Stimulated activated CD8-positive, alpha-beta memory T cell treated with anti-CD3 and anti-CD28 coated beads, Interleukin-2, amount 100 ng/mL, for 48 hours (primary cell): ENCODE measurements at places on chromosomes 13 and 19.

GRCh38 chr13:39913339-39913738 is 257.9 kb downstream of the COG6 start:
- DNase-seq = no peak

DNA sequence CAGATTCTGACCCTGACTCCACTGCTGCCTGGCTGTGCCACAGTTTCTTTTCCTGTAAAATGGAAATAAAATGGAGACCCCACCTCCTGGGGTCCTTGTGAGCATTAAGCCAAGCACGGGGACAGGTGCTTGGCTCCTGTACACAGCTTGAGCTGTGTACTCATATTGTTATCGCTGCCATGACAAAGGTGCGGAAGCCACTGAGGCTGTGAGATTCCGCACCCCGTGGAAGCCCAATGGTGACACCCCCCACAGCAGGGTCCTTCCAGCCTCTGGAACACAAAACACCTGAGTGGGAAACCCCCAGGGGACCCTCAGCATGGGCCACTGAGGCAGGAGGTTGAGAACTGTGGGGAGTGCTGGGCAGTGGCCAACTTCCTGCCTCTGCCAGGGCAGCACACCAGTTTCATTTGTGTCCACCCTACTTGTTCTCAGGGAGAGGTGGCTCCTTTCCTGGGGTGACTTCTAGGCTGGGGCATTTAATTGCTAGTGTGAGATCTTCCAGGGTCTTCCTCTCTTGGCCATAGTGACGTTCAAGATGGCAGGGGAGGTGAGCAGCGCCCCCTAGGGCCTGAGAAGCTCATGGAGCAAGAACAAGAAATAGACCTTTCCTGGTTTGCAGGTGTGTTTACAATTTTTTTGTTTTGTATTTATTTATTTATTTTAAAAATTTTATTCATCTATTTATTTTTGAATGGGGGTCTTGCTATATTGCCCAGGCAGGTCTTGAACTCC is 5.4 kb upstream of the JSRP1 start:
- no peak for DNase-seq

DNA sequence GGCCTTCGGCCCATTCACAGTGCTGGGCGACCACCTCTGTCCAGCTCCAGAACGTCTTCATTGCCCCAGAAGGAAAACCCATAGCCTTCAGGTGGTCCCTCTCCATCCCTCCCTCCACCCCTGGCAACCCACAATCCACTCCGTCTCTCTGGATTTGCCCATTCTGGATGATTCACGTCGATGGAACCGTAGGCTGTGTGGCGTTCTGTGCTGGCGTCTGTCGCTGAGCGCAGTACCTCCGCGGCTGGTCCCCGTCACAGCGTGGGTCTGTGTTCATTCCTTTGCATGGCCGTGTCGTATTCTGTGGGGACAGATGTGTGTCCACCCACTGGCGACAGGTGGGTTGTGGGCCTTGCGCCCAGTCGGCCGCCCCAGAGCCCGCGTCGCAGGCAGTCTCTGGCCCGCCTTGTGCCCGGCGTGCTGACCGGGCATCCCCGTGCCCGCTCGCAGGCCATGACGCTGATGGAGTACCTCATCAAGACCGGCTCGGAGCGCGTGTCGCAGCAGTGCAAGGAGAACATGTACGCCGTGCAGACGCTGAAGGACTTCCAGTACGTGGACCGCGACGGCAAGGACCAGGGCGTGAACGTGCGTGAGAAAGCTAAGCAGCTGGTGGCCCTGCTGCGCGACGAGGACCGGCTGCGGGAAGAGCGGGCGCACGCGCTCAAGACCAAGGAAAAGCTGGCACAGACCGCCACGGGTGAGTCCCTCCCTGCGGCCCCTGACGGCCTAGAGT is 10.1 kb downstream of the EPN1 start:
- DNase-seq = no peak

DNA sequence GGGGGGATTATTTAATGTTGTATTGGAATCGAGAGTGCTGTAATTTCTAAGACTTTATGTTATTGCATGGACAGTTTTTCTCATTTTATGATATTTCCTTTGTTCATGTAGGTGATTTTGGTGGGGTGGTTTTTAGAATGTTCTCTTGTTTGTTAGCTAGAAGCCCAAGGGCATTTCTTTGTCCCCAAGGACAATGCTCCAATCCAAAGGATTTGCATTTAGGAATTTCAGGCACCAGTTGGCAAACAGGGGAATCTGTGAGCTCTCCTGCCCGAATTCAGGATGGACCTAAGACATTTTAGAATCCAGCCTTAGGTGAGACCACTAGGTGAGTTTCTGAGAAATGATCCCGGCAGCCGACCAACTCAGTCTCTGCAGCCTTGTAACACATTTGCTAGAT is 324.9 kb downstream of the KCNRG start:
- no peak for DNase-seq

- DNase-seq = no peak
Observed at GRCh38 chr19:48798937-48799336, 11.9 kb downstream of the BCAT2 start.

DNA sequence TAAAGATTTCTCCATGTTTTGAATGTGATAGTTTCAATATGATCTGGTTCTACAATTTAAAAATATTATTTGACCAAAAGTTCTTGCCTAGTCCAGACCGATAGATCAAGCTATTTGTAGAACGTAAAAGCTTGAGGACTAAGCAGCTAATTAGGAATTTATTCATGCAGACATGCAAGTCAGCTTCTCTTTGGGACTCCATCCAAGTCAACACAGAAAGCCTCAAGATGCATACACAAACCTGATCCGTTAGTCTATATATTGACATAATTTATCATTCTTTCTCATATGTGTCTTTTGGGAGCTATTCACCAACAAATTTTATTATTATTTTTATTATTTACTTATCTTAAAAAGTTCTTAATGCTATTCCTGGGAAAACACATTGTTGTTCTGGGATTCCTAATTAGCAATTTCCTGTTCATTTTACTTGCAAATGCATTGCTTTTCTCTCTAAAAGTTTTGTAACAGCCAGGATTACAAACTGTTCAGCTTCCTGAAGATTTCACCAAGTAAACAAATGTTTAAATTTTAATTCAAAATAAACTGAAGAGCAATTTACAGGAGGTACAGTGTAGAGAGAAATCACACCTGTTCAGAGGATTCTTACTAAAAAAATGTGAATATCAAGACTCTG is 375.3 kb downstream of the GPC5 start:
- no peak for DNase-seq

DNA sequence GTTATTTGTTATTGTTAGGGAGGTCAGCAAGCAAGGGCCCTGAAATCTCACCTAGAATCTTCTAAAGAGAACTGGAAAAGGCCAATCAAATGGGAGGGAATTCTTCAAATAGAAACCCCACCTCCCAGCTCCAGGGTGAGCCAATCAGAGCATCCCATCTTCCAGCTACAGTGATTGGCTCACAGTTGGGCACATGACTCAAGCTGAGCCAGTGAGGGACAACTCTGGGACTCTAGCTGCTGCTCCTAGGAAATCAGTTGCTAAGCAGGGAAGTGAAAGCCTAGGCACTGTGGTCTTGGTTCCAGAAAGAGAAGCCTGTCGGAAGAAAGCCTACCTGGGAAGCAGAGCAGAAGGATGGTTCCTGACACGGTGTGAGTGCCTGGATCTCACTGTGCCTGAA is 13.4 kb downstream of the TM6SF2 start:
- no peak for DNase-seq

DNA sequence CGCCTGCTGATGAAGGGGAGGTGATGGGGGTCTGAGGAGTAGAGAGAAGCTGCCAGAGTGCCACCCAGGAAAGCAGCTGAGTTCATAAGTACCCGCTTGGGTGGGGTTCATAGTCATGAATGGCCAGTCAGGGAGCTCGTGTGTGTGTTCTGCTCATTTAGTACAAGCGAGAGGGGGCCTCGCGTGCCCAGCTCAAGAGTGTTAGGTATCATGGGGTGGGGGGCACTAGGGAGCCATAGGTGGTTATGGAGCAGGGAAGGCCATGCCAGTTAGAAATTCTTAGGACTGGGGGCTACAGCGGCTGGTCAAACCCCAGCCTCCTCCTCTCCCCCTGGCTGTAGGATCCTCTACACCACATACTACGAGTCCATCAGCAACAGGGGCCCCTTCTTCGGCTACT is 46.8 kb downstream of the CD320 start:
- DNase-seq = no peak

DNA sequence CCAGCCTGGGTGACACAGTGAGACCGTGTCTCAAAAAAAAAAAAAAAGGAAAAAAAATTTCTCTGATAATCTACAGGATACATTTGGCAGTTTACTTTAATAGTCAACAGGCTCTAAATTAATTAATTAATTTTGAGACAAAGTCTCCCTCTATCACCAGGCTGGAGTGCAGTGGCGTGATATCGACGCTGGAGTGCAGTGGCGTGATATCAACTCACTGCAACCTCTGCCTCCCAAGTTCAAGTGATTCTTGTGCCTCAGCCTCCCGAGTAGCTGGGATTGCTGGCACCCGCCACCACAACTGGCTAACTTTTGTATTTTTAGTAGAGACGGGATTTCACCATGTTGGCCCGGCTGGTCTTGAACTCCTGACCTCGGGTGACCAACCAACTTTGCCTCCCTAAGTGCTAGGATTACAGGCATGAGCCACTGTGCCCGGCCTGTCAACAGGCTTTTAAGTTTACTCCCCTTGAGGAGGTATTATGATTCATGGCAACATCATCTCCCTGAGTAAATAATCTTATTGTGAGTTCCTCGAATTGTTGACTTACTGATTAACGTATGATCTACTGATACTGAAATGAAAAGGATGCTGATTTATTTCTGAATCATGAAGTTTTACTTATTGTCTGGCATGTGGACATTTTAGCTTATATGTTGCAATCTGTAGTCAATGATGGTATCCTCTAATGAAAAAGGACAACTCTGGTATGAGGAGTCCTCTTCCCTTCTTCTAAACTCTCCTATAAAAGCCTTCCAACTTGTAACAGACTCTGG is 21.3 kb upstream of the MTRF1 start:
- DNase-seq = no peak

DNA sequence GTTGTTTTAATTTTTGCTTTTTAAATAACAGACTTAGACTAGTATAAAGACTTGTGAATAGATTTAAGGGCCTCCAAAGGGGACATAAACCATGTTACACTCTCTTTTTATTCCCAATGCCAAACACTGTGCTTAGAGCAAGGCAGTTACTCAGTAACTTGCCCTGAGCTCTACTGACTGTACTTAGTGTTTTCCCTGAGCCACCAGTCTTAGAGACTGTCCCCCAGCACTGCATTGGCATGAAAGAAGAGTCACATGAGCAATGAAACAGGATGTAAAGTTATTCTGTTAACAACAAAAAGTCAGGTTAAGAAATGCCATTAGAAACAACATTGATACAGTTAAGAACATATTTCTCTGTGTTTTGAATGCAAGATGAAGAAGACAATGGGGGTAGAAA is 187.9 kb downstream of the TBC1D4 start:
- DNase-seq = no peak

DNA sequence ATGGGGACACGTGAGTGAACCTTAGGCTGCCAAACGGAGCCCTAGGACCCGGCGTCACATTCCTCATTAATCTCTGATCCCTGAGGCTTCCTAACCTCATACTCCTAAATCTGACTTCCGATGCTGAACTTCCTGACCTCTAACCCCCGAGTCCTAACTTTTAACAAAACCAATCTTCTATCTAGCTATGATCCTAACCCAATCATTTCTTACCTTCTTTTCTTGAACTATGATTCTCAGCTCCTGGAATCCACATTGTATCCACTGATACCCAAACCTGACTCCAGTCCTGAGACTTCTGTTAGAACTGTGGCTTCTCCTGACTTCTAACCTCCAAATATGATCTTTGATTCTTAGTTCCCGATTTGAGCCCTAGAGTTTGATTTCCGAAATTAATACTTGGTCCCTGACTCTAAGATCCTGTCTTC is 447 bp downstream of the NFKBIB start:
- no peak for DNase-seq

DNA sequence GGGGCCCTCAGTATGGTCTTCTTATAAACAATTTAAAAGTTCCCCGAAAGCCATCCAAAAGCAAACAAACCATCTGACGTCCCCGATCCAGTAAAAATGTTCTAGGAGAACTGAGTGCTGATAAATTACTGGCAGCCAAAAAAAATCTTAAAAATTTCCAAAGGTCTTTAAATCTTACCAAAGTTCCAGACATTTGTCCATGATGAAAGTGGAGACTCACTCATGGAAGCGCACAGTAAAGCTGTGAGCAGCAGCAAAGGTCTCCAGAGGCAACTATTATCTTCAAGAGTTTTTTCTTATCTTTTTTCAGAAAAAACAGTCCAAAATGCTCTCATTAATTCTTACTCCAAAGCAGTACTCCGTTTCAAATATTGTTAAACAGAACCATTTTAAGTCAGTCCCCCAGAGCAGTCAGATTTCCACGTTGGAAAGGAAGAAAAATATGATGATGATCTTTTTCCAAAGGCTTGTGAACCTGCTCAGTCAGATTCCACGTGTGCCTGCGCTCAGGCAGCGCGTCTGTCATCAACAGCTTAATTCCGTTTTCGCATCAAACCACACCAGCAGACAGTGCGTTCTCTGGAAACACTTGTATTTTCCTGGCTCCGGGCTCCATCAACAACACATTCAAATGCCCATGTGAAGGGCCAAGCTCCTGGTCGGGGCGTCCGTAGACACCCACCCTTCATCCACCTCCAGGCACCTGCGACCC is 85.4 kb downstream of the COL4A1 start:
- DNase-seq = no peak

GRCh38 chr13:112729408-112729807 is 39.6 kb downstream of the ATP11A start:
- no peak for DNase-seq

DNA sequence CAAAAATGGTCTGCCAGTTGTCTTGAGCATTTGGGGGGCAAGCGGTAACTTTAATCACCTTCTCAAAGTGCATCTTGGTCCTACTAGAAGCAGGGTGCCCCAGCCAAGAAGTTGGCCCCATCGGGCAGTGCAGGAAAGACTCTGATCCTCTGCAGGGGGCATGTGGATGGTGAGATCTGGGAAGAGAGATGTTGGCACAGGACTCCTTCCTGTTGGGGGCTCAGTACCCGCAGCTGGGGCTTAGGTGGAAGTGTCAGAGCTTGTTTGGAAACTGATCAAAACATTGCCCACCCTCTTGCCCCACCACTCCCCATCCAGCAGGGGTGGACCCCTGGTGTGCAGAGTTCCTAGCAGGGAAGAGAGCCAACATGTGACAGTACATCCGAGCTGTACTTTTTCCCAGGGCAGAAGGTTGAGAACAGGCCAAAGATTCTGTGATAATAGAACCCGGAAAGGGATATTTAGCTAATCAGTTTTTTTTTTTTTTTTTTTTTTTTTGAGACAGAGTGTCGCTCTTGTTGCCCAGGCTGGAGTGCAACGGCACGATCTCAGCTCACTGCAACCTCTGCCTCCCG is 8.8 kb downstream of the RRAS start:
- DNase-seq = no peak

DNA sequence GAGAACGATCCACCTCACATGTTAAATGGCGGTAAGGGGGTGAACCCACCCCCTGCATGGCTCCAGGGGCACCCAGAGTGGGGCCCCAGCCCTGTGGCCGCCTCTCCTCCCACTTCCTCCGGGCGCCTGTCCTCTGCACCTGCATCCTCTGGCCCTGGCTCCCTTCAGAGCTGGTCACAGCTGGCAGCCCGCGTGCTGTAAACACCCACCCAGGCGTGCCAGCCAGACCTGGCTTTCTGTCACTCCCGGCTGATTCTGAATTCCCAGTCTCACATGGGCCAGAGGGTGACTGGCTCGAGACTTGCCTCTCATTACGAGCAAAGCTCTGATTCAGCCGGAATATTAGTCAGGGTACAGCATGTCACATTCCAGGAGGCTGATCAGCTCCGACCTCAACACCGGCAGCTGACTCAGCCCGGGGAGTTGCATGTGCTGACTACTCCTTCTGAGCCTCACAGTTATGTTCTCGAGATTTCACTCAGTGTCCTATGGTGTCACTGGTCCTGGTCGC is 75.1 kb downstream of the GNG7 start:
- no peak for DNase-seq

GRCh38 chr19:19111136-19111835 is 27.0 kb downstream of the TMEM161A start:
- no peak for DNase-seq
